Thoracic aorta (tissue), 2 donors: ENCODE measurements at places on chromosomes 11 and 22.

GRCh38 chr11:26558190-26558589 lies 13.9 kb downstream of the MUC15 start:
- no peak for DNase-seq

- no peak for DNase-seq
These were observed 14.0 kb downstream of the PSMD13 start for GRCh38 chr11:250740-251299.

DNA sequence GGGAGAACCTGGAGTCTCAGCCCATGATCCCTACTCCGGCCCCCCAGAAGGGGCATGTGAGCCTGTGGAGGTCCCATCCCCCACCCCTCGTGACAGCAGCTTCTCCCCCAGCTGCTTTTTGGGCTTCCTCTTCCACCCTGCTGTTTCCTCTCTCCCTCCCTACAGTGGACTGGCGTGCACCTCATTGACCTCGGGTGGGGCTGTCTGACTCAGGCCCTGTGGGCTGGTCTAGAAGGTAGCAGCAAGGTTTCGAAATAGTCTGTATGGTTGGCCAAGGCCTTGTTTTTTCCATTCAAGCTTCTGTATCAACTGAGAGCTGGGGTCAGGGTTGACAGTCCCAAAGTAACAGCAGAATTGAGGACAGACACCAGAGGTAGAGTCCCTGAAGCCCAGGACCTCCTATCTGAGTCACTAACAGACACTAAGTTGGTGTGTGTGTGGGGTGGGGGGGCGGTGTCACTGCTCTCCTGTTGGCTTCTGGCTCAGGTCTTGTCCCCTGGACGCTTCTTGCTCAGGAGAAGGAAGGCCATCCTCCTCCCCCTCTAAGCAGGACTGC lies 7.7 kb downstream of the SLC37A2 start:
- DNase-seq: no peak

DNA sequence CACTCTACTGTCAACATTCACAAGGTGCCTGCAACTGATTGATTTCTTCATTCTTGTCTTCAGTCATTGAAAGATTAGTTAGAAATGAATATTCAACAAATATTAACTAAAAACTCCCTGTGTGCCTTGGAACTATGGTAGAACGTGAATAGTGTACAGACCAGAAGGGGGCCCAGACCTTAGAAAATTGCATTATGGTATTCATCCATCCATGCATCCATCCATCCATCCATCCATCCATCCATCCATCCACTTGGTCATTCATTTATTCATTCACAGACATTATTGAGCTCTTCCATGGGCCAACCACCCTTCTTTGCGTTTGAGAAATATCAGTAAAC lies 10.2 kb upstream of the ACCSL start:
- no peak for DNase-seq

DNA sequence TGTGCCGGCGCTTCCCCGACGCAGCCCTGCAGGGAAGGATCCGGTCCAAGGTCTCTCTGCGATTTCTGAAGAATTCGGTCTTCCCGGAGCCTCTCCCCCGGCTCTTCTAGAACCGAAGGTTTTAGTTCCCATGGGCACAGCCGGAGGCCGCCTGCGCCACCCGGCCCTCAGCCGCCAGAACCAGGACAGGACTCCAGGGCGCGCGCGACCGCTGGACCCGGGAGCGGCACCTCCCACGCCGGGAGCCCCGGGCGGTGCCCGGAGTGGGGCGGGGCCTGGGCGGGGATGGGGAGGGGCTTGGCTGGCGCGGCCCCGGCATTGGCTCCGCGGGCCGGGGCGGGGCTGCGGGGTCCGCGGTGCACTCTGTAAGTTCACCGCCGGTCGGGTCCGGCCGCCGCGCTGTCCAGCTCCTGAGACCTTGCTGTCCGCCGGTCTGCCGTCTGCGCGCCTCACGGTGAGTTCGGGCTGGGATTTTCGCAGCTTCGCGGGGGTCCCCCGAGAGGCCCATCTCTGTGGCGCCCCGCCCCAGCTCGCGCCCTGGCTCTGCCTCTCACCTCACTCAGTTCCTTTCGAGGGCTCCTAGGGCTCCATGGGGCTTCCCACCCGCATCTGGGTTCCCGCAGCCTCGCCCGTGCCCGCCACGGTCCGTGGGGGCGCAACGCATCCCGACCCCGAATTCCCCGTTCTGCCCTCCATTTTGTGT lies at the start of gene CDC42EP2:
Gene CDC42EP2, plus strand, starts transcription at position 366 of the 703 bp plus-strand sequence. CDS start 6,033 bp downstream, outside the sequence.
- no peak for DNase-seq

- DNase-seq: no peak
These were observed 184.5 kb downstream of the SOX6 start for GRCh38 chr11:16171882-16172281.

GRCh38 chr11:15794361-15795150 lies 561.8 kb downstream of the SOX6 start:
- no peak for DNase-seq
